Activated CD4-positive, alpha-beta T cell treated with anti-CD3 and anti-CD28 coated beads for 36 hours (primary cell): ENCODE measurements at places on chromosomes 6 and 20.

- no peak for DNase-seq
These were observed 19.4 kb downstream of the MAP3K5 start for GRCh38 chr6:136772685-136773472.

GRCh38 chr20:44692932-44693480 lies 22.2 kb upstream of the CCN5 start:
- DNase-seq: no peak

GRCh38 chr20:24600012-24600411 lies 130.6 kb downstream of the SYNDIG1 start:
- no peak for DNase-seq

- no peak for DNase-seq
These were observed 603.5 kb downstream of the UTRN start for GRCh38 chr6:144888621-144889020.

- DNase-seq: no peak
These were observed 262.4 kb downstream of the ERMARD start for GRCh38 chr6:170013815-170014214.

DNA sequence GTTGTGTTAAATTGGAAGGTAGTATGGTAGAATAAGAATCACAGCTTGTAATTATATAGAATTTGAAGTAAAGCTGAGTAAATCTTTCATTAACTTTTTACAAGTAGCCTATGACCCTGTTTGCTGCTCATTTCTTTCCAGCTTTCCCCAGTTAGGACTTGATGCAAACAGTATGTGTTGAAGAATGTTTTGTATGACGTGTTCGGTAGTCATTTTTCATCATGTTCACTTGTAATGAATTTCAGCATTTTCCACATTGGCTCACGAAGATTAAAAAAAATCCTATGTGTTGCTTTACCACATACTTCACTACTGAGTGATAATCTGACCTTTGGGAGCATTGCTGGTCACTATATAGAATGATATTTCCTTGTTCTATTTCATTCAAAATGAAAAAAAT lies 162.4 kb downstream of the CDKAL1 start:
- DNase-seq: no peak

DNA sequence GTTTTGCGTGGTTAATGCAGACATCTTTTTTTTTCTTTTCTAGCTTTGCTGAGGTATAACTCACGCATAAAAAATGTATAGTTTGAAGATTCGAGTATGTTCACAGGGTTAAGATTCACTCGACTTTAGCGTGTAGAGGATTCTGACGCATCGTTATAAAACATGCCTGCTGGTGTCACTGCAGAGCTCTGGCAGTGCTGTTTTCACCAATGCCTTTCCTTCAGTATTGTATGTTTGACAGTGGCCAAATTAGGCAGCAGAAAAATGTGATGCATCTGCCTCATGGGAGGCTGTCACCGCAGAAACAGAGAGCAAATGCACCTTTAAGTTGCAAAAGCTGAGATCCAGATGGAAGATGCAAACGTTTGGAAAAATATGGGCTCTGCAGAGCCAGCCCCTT lies 18.0 kb upstream of the SIRPB2 start:
- peak; percentile 52 for DNase-seq

- peak; percentile 12 for DNase-seq
These were observed 221.6 kb downstream of the OGFRL1 start for GRCh38 chr6:71510057-71510713.

- DNase-seq: no peak
These were observed 43.5 kb upstream of the PLN start for GRCh38 chr6:118504611-118505010.

DNA sequence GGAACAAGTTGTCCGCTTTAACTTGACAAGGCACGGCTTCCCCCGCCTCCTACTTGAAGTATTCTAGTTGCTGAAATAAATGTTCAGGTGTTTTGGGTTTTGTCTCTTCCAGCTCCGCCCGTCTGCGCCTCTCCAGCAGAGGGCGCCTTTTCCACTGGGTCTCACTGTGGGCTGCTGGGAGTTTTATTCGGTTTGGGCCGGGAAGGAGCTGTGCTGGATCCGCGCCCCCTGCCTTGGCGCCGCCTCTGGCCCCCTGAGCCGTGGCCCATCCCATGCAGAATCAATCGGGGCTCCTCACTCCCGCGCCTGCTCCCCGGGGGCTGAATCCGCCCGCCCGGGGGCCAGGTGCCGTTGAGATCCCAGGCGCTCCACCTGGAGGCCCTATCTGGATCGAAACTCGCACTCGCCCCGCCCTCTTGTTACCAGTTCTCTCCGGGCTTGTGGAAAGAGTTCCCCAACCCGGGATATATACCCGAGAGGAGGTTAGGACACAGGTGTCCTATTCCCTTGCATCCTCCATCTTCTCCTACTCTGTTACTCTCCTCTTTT lies 51.0 kb upstream of the TCF21 start:
- DNase-seq: peak; percentile 81

GRCh38 chr20:51340451-51340840 lies 202.1 kb downstream of the NFATC2 start:
- DNase-seq: no peak

GRCh38 chr20:25062841-25063240 lies 4.9 kb upstream of the ACSS1 start:
- DNase-seq: peak; percentile 2

- no peak for DNase-seq
These were observed 93.3 kb downstream of the PACRG start for GRCh38 chr6:162821102-162821501.

GRCh38 chr6:110482774-110483400 lies 6.5 kb upstream of the SLC22A16 start:
- no peak for DNase-seq

DNA sequence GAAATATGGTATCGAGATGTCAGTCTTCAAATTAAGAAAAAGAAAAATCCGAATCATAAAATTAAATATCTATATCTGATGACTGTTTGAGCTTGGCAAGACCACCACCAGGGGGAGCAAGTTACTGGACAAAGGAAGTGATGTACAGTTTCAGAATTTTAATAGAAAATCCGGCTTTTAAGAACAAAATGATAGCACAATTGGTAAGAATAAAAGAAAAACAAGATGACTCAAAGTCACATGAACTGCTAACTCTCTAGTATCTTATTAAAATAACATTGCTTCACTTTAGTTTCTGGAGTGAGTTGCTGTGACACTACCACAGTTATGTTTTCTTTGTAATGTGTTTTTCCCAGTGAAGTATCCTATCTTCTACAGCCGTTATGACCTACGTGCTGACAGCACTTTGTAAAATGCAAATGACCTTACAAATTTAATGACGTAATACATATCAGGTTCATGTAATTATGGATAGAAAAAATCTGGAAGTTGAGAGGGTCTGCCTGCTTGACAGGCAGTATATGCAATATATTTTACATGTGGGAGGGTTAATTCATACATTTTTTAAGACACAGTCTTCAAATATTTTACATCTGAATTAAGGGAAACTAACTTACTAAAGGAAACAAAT lies 405.3 kb upstream of the HS3ST5 start:
- peak; percentile 53 for DNase-seq

DNA sequence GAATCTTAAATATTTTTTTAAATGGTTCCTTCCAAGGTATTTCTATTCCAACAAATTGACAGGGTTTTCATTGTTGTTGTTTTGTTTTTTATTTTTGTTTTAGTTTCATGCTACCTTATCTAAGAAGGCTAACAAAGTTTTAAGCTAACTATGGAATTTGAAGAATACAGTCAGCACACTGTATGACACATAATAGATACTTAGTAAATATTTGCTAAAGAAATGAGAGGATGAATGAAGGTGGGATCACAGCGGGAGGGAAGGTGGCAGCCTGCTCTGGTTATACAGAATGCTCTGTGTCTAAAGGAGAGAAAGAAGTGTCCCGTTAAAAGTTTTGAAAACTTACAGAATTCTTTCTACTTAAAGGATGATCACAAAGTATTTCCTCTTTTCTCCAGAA lies 43.7 kb upstream of the DST start:
- DNase-seq: no peak

- no peak for DNase-seq
These were observed 37.5 kb downstream of the ELMO2 start for GRCh38 chr20:46368902-46369268.

- peak; percentile 78 for DNase-seq
These were observed 3.6 kb downstream of the IPCEF1 start for GRCh38 chr6:154352898-154353585.

GRCh38 chr6:158669145-158670035 lies 19.5 kb downstream of the SYTL3 start:
- DNase-seq: no peak

GRCh38 chr6:32840604-32841246 lies 2.2 kb upstream of the TAP2 start:
- DNase-seq: peak; percentile 71

- no peak for DNase-seq
These were observed 52.1 kb downstream of the TENT5A start for GRCh38 chr6:81700414-81700813.

- DNase-seq: no peak
These were observed 50.1 kb downstream of the PHF3 start for GRCh38 chr6:63685446-63686379.

- no peak for DNase-seq
These were observed 117.2 kb downstream of the OTOR start for GRCh38 chr20:16865406-16865805.

DNA sequence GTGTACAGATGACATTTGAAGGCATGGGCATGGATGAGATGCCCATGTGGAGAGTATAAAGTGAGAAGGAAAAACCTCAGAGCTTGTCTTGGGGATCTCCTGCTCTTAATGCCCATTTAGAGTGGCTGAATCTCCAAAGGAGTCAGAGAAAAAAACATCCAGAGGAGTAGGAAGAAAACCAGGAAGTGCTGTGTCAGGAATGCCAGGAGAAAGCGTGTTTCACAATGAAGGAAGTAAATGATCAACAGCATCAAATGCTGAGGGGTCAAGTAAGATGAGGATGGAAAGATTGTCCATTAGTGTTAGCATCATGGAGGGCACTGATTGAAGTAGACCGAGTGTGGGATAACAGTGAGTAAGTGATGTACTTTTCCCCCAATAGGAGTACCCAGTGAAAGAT lies 56.1 kb downstream of the FIG4 start:
- no peak for DNase-seq

- no peak for DNase-seq
These were observed 98.4 kb upstream of the CARMIL1 start for GRCh38 chr6:25180630-25181349.

GRCh38 chr6:146551545-146551944 lies 7.9 kb downstream of the RAB32 start:
- no peak for DNase-seq

GRCh38 chr20:23159256-23159946 lies 73.3 kb upstream of the CD93 start:
- no peak for DNase-seq

- no peak for DNase-seq
These were observed 74.2 kb downstream of the ATXN1 start for GRCh38 chr6:16687045-16687444.

- DNase-seq: no peak
These were observed 132.4 kb upstream of the SYNDIG1 start for GRCh38 chr20:24337069-24337468.

GRCh38 chr20:37932919-37933318 lies 30.0 kb downstream of the VSTM2L start:
- DNase-seq: no peak

- DNase-seq: peak; percentile 8
These were observed 118.4 kb upstream of the RUNX2 start for GRCh38 chr6:45209762-45210161.

DNA sequence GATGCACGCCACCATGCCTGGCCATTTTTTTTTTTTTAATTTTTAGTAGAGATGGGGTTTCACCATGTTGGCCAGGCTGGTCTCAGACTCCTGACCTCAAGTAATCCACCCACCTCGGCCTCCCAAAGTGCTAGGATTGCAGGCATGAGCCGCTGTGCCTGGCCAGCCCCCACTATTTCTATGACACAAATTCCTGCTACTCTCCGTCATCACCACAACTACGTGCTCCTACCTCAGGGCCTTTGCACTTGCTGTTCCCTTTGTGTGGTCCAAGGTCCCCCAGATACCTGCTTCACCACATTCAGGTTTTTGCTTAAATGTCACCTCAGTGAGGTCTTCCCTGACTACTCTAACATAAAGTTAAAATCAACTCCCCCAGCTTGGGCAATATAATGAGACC lies 5.2 kb upstream of the CEBPB start:
- DNase-seq: no peak

- DNase-seq: no peak
These were observed 580.7 kb upstream of the MMS22L start for GRCh38 chr6:97863697-97864096.

DNA sequence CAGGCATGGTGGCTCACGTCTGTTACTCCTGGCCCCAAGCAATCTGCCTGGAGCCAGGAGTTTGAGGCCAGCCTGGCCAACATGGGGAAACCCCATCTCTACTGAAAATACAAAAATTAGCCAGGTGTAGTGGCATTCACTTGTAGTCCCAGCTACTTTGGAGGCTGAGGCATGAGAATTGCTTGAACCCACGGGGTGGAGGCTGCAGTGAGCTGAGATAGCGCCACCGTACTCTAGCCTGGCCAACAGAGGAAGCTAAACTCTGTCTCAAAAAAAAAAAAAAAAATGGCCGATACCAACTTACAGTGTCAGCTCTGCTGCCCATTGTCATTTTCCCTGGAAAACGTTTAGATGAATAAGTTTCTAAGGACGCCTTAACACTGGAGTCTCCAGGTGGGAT lies 489.9 kb downstream of the TFAP2A start:
- no peak for DNase-seq

GRCh38 chr6:12923644-12924235 lies 207.2 kb downstream of the PHACTR1 start:
- no peak for DNase-seq

DNA sequence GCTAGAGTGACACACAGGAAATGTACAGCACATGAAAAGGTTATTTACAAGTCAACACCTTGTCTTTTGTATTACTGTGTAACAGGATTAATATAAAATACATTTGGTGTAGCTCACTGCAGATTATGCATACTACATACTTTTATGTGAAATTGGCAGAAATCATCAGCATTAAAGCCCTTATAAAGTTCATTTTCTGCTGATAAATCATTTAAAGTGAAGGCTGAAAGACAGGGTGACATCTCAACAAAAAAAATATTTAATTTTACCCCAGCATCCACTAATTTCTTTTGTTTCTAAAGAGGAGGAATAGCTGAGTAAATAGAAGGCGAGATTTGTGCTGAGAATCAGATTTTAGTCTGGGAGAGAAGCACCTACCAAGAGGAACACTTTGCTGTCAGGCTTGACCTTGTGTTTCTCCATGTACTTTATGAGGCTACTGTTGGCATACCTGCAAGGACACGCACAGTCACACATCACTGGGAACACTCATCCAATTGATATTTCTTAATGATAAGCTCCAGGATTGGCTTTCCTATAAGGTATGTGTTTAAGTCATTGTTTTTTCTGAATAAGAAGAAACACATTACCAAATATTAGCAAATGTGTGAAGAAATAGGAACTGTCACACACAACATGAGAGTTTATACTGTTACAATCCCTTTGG lies 146.6 kb upstream of the SLC22A16 start:
- no peak for DNase-seq

- no peak for DNase-seq
These were observed 308.1 kb downstream of the KHDRBS2 start for GRCh38 chr6:61977947-61978346.
